ENCODE measurements at places on chromosomes 2 and 18.

DNA sequence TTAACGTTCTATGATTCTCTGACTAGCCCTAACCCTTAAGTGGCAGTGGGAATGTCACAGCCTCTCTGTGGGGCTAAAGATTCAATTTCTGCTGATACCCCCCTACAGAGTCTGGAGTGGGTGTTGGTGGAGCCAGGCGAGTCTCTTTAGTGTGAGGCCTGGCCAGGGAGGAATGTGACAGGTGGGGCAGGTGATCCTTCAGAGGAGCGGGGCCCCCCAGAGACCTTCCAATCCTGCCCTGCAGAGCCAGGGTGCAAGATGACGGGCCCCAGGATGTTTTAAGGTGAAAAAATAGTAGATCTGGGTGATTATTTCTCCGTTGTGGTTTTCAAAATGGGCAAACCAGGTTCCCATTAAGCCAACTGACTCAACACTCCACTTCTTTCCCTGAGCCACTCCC, 28.2 kb upstream of the DNMT3A start:
- DNase-seq: no peak

DNA sequence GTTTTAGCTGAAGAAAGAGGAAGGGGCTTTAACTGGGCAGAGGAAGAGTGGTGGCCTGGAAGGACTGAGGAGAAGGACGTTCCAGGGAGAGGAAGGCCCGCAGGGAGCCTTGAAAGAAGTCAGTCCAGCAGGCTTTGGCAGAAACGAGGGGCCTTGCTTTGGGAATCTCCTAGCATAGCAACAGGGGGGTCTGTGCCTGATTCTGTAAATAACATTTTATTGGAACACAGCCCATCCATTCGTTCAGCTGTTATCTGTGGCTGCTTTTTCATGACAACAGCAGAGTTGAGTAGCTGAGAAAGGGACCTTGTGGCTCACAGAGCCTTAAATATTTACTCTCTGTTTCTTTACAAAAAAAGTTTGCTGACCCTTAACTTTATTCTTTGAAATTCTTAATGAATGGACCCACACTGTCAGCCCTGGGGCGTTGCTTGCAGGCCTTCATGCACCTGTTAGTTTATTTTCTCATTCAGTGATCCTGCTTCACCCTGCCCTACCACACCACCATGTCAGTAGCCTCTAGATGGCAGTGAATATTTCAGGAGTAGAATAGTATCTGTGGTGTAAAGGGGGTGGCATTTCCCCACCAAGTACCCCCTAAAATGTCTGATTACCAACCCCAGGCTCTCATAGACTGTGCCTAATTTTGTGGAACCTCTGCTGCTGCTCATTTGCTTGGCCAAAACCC, 61.0 kb downstream of the MGAT5 start:
- no peak for DNase-seq

DNA sequence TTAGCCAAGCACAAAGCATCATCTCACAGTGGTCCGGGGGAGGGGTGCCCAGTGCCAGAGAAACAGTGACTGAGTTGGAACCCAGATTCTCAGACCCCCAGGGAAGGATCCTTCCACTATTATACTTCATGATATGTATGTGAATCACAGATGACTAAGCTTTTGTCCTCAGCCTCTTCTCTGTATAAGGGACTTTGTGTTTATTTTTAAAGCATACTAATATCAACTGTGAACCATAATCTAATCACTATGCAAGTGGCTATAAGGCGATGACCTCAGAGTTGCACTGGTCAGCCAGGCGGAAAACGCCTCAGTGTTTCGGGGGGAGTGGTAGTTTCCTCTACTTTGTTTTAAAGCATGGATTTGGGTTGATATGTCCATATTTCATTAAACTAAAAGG, 160.4 kb upstream of the TMEM200C start:
- DNase-seq: no peak

DNA sequence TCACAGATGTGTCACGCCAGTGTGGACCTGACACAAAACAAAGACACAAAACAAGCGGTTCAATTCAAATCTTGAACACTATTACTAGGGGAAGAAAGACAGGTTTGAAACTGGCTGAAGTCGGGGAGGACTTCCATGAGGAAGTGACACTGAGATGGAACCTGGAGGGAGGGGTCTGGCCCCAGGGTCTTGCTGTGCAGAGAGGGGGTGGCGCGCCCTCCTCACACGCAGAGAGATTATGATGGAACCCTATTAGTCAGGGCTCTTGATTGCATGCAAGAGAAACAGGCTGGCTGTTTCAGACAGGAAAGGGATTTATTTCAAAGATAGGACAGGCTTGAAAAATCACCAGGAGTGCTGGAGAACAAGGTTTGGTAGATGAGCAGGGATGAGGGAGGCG, 363.6 kb upstream of the HS6ST1 start:
- no peak for DNase-seq

DNA sequence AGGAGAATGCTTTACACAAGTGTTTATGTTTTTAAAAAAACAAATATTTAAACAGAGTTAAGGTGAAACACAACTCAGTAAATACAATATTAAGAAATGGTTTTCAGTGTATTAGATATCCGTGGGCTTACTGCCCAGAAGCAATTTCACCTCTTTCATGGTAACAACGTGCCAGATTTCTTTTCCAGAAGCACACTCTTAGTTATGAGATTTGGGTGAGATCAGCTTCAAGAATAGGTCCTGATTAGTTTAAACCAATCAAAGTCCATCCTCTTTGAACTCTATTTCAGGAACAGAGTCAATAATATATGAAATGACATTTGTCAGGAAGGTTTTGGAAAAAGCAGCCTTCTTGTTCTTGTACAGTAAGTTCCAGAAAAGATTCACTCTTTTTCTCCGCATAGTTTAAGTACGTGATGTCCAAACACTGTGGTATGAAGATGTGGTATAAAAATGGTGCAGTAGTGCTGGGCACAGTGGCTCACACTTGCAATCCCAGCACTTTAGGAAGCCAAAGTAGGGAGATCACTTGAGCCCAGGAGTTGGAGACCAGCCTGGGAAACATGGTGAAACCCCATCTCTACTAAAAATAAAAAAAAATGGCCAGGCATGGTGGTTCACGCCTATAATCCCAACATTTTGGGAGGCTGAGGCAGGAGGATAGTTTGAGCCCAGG, 14.7 kb downstream of the USP34 start:
- DNase-seq: no peak

DNA sequence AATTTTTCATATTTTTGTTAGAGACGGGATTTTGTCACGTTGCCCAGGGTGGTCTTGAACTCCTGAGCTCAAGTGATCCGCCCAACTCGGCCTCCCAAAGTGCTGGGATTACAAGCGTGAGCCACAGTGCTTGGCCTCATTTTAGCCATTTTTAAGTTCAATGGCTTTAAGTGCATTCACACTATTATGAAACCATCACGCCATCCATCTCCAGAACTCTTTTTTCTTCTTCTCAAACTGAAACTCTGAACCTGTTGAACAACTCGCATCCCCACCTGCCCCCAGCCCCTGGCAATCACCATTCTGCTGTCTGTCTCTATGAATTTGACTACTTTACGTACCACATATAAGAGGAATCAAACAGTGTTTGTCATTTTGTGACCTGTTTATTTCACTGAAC, 31.3 kb upstream of the ASB18 start:
- no peak for DNase-seq

- no peak for DNase-seq
These were observed 247.9 kb upstream of the SYT4 start for GRCh38 chr18:43525169-43525568.

GRCh38 chr2:27217173-27218121, at the start of gene CAD:
CAD (plus strand) TSS chr2:27217369; CDS start chr2:27217552, 183 bp downstream.
- DNase-seq: peak; percentile 85

Measured in naive thymus-derived CD8-positive, alpha-beta T cell (primary cell).